Nephron progenitor cell (in vitro differentiated cells): ENCODE measurements at places on chromosomes 5 and 9.

GRCh38 chr5:109155625-109156024 lies 254.1 kb downstream of the PJA2 start:
- no peak for DNase-seq

- DNase-seq, result no peak
Measured at GRCh38 chr9:71268871-71269635, 147.6 kb upstream of the TRPM3 start.

- DNase-seq, result peak; percentile 43
Measured at GRCh38 chr9:134635351-134636148, 6.1 kb upstream of the COL5A1 start.

- DNase-seq, result no peak
Measured at GRCh38 chr5:139481122-139481533, 1.4 kb downstream of the STING1 start.

DNA sequence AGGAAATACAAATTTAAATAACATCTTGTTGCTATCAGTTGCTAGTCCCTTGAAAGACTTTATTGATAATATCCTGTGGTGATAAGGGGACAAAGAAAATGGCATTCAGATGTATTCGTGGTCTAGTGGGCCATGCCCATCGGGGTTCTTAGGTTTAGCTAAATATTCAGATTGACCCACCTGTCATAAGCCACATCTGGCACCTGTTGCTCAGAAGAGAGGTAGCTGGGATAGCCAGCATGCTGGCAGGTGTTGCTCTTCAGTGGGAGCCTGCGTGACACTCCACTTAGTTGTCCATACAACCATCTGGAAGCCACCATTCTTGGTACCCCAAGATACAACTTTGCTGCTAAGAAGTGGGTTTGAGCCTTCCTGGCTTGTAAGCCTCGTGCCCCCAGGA lies 36.7 kb downstream of the F2RL2 start:
- no peak for DNase-seq

- no peak for DNase-seq
Measured at GRCh38 chr5:80782626-80783025, 127.8 kb upstream of the DHFR start.

DNA sequence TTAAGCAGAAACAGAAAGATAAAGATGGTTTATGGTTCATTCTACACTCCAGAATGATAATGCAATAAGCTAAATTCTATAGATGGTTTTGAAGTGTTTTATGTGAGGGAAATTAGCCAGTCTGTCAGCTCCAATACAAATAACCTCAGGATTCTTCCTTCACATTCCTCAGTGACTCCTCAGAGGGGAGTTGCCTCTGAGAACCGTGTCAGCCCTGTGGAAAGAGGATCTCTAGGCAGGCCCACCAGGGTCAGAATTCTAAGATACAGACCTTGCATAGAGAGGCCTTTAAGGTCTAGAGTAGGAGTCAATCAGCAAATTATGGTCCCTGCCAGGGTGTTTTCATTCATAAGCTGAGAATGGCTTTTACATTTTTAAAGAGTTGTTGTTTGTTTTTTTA lies 26.6 kb downstream of the RUSC2 start:
- no peak for DNase-seq

- peak; percentile 92 for DNase-seq
Measured at GRCh38 chr5:96702503-96703383, 40.6 kb downstream of the CAST start.

DNA sequence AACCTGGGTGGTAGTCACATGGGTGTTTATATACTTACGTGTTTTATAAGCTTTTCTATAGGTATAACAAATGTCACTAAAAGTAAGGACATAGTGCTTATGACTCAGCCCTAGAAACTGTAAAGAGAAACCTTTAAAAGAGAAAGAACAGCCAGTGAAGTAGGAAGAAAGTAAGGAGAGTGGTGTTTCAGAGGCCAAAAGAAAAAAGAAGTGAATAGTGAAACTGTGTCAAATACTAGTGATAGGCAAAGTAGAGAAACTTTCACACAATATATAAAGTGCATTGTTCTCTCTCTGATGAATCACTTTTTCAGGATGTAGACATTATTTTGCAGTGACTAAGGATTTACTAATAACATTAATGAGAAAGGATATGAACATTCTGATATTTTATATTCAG lies 74.2 kb upstream of the SUSD1 start:
- DNase-seq, result no peak

GRCh38 chr5:179279347-179280094 lies 65.7 kb downstream of the ADAMTS2 start:
- DNase-seq, result no peak

- DNase-seq, result no peak
Measured at GRCh38 chr5:56876327-56876726, 33.1 kb upstream of the SETD9 start.

DNA sequence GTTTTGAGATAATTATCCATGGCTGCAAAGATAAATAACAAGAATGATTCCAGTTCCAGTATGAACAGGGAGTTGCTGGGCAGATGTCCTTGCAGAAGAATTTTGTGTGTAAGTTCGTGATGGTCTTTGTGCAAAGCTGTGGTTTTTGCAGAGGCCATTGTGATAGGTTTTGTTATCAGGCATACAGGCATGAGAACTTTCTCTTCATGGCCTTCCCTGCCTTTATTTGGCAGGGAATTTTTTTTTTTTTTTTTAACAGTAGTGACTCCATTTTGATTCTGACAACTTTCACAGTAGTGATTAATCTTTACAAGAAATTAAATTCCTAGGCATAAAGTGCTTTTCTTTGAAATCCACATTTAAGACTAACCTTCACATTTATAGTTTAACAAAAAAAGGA lies 1999.5 kb upstream of the CDH6 start:
- no peak for DNase-seq

GRCh38 chr5:148499452-148499851 lies 115.7 kb downstream of the FBXO38 start:
- no peak for DNase-seq

GRCh38 chr5:163772241-163772640 lies 266.8 kb downstream of the MAT2B start:
- DNase-seq, result no peak

- DNase-seq, result peak; percentile 15
Measured at GRCh38 chr5:103487218-103487617, 75.4 kb downstream of the NUDT12 start.

- no peak for DNase-seq
Measured at GRCh38 chr5:63131626-63132285, 553.1 kb downstream of the LRRC70 start.

GRCh38 chr9:124016175-124017050 lies 4.8 kb downstream of the LHX2 start:
- no peak for DNase-seq

- DNase-seq, result no peak
Measured at GRCh38 chr5:101153526-101153925, 250.4 kb upstream of the ST8SIA4 start.

GRCh38 chr9:37309136-37309535 lies 113.4 kb upstream of the GRHPR start:
- no peak for DNase-seq

GRCh38 chr9:79880626-79881025 lies 308.9 kb downstream of the TLE4 start:
- no peak for DNase-seq

DNA sequence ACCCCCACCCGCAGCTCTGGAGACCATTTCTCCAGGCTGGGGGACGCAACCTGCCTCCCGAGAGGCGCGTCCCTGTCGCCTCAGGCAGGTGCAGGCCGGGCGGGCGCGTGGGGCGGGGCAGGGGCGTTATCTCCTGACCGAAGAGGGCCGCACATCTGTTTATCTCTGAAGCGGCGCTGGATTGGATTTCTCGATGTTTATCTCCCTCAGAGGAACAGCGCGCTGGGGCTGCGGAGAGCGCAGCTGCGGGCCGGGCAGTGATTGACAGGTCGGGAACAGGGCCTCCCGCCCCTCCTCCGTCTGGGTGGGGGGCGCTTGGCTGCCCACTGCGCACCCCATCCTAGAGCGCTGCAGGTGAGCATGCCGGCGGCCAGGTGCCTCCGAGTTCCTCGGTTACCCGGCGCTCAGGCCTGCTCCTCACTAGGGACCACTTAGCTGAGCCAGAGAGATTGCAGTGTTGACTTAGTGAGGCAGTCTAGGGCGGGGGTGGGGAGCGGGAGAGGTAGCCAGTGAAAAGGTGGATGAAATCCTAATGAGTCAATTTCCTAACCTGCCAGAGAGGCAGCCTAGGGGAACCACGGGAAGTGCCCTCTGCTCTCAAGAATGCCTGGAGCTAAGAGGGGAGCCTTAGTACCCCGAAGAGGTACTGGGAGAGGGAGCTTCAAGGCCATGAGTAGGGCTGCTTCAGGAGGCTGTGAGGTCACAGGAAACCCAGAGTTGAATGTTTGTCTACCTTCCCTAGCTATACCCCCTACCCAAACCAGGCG lies 39.6 kb upstream of the TIFAB start:
- DNase-seq, result peak; percentile 44

GRCh38 chr9:135903786-135904520 lies 3.4 kb downstream of the CAMSAP1 start:
- DNase-seq, result no peak

GRCh38 chr9:104802110-104802509 lies 38.2 kb downstream of the NIPSNAP3B start:
- no peak for DNase-seq

- DNase-seq, result no peak
Measured at GRCh38 chr5:44661851-44662250, 146.9 kb upstream of the MRPS30 start.

DNA sequence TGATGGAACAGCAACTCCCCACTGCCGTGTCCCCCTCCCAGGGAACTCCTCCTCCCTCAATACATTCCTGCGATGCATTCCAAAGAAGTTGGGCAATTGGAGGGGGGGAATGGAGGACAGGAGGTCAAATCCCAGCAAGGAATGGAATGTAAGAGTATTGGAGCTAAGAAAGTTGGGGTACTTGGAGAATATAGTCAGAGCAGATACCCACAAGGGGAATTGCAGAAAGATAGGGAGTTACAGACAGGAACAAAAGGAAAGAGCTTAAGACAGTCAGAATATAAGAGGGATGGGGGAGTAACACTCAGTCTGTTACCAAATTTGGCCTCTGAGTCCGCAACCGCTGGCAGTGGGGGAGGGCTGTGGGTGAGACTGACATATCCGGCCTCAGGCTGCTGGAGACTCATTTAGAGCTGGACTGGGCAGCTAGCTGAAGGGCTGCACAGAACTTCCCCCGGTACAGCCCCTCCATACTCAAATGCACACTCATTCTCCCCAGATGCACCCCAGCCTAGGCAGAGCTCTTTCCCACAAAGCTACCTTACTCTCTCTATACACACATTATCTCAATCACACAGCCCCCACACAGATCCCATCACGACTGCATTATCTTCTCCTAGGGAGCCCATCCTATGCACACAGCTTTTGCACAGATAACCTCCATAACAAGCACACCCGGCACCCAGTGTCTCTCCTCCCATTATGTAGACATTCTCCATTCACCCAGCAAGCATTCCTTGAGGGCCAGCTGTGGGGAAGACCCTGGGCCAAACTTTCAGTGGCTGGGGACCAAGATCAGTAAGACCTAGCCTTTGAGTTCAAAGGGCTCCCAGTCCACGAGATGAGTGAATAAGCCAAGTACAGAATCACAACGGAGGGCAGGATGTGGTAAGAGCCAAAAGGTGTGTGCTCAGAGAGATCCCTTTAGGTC lies 3.7 kb downstream of the TLN1 start:
- peak; percentile 56 for DNase-seq

- no peak for DNase-seq
Measured at GRCh38 chr5:130216286-130216685, 312.0 kb downstream of the CHSY3 start.

DNA sequence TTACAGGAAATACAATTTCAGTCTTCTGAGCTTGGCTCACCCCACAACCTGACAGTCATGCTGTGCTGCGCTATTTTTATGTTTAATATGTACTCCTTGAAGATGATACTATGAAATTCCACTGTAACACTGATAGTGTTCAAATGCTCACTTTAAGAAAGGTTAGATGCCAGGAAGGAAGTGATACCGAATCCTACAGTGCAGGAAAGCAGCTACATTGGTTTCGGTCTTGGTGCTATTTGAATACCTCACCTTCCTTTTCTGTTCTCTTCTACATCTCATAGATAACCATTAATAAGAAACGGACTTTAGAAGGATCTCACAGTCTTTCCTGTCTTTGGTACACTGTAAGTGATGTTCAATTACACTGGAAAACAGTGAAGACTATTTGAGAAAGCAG lies 117.6 kb downstream of the SEMA5A start:
- DNase-seq, result no peak

DNA sequence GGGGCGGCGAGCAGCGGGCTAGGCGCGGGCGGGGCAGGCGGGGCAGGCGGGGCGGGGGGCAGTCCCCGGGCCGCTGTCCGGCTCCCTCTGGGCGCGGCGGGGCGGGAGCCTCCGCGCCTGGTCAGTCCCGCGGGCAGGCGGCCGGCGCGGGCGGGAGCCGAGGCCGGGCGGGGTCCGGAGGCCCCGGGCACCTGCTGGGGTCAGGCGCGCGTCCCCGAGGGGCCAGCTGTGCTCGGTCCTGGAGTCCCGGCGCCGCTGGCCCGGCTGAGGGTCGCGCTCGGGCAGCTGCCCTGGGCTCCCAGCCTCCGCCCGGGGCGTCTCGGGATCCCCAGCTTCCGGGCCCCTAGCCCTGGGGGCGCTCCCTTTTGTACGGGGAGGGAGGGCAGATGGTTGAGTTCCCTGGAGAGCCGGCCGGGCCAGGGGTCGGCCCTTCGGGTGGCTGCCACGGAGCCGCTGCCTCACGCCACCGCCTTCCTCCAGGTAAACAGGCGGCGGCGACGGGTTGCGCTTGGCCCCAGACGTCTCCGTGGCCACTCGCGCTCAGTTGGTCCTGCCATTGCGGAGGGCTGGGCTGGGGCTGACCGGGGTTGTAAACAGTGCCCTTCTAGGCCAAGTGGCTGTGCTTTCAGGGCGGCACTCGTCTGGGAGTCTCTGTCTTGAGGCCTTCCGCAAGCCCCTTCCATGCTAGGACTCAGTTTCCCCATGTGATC lies 473 bp downstream of the ZBTB34 start:
- peak; percentile 54 for DNase-seq

DNA sequence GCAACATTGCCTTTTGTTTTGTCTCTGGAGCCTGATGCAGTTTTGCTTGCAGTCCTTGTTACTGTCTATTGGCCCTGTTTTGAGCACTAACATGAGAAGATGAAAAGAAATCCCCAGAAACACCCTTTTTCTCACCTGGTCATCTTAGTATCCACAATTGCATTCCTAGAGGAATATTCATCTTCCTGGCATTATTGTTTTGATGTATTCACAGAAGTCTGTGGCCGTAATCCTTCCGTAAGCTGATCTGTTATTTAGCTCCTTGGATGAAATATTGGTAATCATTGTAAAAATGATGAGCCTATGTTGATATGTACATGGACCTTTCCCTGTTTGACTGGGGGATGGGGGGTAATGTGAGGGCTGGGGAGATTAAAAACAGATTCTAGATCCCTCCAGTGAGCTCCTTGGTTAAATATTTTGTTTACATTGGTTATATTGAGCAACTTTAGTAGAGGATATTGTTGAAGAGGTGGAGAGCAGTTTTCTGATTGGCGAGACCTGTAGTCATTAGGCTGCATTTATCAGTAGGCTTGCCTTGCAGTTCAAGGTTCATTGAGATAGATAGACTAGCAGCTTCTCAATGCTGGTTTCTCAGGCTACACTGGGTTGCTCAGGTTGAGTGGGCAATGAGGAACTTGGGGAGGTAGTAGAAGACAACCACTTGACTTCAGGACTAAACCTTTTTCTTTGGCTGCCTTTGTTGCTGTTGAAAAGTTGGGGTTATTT lies 117.5 kb downstream of the MACIR start:
- DNase-seq, result no peak

- DNase-seq, result no peak
Measured at GRCh38 chr9:133975511-133975910, 16.6 kb downstream of the VAV2 start.

GRCh38 chr5:169006842-169007790 lies 293.8 kb downstream of the SLIT3 start:
- DNase-seq, result no peak
